Left ventricle myocardium inferior (tissue), 1 donor: ENCODE measurements at places on chromosomes 2 and 18. TPM values are rescaled to one million over a fixed set of nuclear protein-coding genes. Genes with fewer than 3 reads are reported as not detected.

DSC3 gene
- not detected for total RNA-seq

FHOD3 gene
- total RNA-seq = 346 TPM

GNLY gene
- 1.5 TPM for total RNA-seq

SOWAHC gene
- 2.3 TPM for total RNA-seq

IL1B gene
- total RNA-seq = 0.27 TPM

MALL gene
- total RNA-seq = 11.8 TPM

FN1 gene
- total RNA-seq = 154 TPM

GRCh38 chr2:100235098-100235497 lies 87.2 kb downstream of the LONRF2 start:
- DNase-seq = no peak

DNA sequence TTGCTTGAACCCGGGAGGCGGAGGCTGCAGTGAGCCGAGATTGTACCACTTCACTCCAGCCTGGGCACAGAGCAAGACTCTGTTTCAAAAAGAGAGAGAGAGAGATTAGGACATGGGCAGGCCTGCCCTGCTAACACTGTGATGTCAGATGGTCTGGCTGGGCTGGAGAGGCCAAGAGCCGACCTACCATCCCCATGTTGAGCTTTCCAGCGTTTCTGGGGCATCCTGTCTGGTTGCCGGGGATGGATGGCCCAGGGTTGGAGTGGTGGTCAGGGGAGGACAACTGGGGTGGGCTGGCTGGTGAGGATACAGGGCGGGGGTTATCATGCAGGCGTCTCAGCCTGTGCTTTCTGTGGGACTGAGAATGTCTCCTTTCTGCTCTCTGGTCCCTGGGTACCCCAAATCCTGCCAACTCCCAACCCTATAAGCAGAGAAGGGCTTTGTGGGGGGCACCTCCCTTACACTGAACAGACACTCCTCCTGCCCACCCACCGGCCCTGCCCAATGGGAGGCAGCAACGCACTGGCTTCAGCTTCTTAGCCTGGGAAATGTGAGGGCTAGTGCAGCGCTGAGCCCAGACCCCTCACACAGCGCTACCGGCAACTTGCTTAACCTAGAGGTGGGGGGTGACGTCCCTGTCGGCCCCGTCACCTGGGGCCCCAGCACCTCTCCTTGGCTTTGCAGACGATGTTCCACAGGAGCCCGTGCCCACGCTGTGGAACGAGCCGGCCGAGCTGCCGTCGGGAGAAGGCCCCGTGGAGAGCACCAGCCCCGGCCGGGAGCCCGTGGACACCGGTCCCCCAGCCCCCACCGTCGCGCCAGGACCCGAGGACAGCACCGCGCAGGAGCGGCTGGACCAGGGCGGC lies 5.4 kb downstream of the SNORC start:
- no peak for DNase-seq

DNA sequence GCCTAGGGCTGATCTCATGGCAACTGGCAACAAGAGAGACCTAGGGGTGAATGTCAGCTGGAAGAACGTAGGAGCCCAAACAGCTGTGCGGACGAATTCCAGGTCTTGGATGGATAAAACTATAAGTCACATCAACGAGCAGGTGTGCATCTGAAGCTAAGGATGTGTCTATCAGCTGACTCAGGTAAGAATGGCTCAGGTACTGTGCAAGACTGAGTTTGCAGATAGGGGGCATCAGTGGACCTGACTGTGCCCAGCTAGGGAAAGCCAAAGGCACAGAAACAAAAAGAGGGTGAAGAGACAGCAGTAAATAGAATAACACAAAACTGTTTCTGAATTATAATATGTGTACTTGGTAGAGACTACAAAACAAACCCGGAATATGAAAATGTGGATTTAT lies 357.3 kb downstream of the ZEB2 start:
- no peak for DNase-seq

DNA sequence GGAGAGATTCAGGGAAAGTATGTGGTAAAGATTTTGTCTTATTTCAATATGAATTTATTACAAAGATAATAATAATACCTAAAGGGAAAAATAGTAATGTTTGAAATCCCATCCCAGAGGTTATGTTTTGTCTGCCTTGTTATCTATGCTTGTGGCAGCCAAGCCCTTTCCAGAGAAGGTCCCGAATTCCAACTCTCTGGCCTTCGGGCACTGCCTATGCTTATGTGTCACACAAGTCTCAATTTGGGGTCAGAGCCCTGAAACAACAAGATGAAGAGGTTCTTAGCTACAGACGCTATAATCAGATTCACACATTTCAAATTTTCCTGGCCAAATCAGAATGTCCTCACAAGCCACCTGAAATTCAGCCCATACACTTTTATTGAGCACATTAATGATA lies 59.9 kb downstream of the DNER start:
- no peak for DNase-seq

- no peak for DNase-seq
These were observed 18.1 kb downstream of the GPC1 start for GRCh38 chr2:240453461-240454105.

DNA sequence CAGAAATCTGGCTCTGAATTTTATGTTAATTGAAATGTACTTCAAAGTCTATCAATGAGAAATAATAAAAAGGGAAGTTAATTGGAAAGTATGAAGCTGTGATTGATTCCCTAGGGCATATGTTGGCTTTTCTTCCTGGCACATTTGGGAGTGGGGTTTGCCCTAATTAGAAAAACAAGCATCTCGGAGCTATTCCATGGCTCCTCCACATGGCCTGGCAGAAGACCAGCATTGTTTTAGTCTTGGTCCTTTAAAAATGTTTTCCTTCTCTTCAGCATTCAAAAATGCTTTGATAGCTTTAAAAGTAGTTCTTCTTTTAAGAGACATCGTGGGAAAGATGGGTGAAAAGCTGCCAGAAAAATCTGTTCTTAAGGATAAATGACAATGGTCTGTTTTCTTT lies 445.5 kb upstream of the PKDCC start:
- DNase-seq = peak; percentile 18

GRCh38 chr18:45602926-45603325 lies 12.3 kb upstream of the SLC14A2 start:
- no peak for DNase-seq

- no peak for DNase-seq
These were observed 318.8 kb downstream of the CCDC85A start for GRCh38 chr2:56502616-56503015.

DNA sequence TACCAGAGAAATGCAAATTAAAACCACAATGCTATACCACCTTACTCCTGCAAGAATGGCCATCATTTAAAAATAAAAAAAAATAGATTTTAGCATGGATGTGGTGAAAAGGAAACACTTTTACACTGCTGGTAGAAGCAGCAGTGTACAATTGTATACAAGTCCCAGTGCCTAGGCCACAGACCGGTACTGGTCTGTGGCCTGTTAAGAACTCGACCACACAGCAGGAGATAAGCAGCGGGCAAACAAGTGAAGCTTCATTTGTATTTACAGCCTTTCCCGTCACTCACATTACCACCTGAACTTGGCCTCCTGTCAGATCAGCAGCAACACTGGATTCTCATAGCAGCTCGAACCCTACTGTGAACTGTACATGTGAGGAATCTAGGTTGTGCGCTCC lies 60.7 kb upstream of the DSC1 start:
- DNase-seq = no peak

- DNase-seq = no peak
These were observed 51.8 kb upstream of the AP1S3 start for GRCh38 chr2:223889229-223889628.

- no peak for DNase-seq
These were observed 117.4 kb downstream of the SPOPL start for GRCh38 chr2:138618971-138619370.

GRCh38 chr2:193824474-193824873 lies 1629.7 kb upstream of the TMEFF2 start:
- no peak for DNase-seq

DNA sequence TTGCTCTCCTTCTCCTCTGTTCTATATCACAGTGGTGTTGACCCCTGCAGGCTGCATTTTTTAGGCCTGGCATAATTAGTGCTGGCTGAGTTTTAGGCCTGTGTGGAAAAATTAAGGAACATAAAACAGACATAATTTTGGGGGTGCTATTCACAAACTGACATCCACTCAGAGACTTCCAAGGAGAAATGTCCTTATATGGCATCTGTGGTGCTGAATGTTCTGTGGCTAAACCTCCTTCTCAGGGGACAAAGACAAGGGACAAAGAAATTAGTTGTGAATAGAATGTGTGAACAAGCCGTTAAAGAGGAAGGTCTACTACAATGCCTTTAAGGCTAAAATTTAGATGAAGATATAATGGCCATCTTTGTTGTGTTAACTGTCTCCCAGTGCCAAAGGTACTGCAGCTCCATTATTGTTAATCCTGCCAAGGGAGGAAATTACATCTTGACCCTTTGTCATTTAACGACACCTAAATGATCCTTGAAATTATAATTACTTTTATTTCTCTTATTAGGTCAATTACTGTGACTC lies 870.0 kb upstream of the CHAC2 start:
- no peak for DNase-seq

- no peak for DNase-seq
These were observed 610.2 kb upstream of the SYT4 start for GRCh38 chr18:43887491-43887890.
